ENCODE measurements at places on chromosomes 5 and 9.

DNA sequence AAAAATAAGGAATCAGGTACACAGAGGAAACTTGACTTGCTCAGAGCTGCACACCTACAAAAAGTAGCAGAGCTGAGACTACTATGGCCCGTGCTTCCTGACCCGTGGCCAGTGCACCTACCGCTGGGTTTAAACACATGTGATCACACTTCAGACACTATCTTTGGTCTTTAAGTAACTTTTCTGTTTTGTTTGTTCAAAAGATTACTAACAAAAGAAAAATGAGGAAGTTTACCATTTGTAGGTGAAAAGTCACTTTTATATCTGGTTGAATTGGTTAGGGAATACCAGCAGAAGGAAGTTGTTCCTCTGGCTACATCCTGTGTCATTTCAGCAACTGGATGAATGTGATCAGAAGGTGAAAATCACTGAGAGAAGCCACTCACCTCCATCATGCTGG, 6.5 kb upstream of the SYK start:
- no peak for DNase-seq

GRCh38 chr9:108100571-108100970, 611.0 kb upstream of the KLF4 start:
- DNase-seq: no peak

DNA sequence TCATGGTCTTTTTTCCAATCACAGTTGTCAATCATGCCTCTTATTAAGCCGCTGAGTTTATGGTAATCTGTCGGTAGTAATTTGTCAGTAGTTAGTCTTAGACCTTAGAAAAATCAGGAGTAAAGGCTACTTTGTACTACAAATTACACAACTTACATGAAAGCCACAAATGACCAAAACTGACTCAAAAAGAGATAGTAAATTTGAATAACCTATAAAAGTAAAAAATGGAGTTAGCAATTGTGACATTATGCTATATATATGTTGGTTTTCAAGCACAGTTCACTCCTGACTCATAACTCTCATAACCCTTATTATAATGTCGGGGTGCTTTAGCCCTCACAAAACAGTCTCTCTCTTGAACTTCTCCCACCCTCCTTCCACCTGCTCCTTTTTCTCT, 251.8 kb downstream of the ROR2 start:
- no peak for DNase-seq

GRCh38 chr5:92946546-92946945, 634.5 kb downstream of the NR2F1-AS1 start:
- no peak for DNase-seq

DNA sequence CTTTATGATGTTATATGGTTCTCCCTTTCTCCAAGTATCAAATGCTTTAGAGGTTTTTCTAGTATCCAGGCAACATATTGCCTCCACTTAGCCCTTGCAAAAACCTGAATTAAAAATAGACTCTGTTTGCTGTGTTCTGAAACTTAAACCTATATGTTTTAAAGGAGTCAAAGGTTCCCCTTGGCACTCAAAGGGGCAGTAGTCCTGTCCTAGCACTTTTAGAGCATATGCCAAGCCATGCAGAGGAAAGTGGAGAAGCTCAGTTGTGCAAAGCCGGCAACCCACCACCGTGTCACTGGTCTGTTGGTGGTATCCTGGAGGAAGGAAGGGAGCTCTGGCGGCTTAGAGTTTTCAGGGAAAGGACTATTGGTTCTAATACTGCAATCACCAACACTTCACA, 154.3 kb downstream of the PIP5K1B start:
- DNase-seq: no peak

DNA sequence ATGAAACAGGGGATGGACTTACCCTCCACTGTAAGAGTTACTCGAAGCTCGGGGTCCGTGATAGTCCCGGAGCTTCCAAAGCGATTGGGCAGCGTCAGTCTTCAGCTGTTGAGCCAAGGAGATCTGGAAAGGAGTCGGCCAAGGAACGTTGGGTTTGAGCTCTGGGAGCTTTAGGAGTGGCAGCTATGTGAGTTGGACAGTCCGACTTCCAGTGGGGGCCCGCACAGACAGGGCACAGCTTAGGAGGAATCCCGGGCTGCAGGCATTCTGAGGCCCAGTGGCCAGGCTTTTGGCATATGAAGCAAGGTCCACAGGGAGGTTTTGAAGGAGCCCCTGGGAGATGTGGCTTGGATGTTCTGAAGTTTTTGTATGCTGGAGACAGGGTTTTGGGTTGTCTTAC, 72.7 kb downstream of the PHAX start:
- DNase-seq: no peak

GRCh38 chr9:124840300-124840833, 12.9 kb upstream of the WDR38 start:
- DNase-seq: no peak

DNA sequence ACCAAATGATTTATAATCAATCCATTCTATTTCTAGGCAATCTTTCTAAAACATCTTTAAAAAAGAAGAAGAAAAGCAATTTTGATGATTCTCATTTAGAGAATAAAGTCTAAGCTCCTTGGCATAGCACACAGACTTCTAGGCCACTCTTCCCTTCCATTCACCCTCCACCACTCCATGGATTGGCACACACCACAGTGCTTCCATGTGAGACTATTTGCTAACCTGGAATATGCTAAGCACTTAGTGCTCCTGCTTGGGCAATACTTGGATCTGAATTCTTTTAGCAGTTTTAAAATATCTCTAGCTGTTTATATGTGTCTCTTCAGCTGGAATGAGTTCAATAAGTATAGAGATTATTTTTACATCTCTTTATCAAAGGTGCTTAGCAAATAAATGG, 177.6 kb upstream of the FBXL7 start:
- no peak for DNase-seq

- DNase-seq: no peak
Measured at GRCh38 chr5:38799556-38800377, 46.0 kb upstream of the OSMR start.

- DNase-seq: no peak
Measured at GRCh38 chr5:149464796-149465489, 85.9 kb upstream of the IL17B start.

- DNase-seq: no peak
Measured at GRCh38 chr9:117779760-117780159, 75.6 kb downstream of the TLR4 start.

GRCh38 chr9:28056006-28056405, 482.7 kb upstream of the C9orf72 start:
- DNase-seq: no peak

- DNase-seq: no peak
Measured at GRCh38 chr9:1117439-1117838, 67.3 kb downstream of the DMRT2 start.

DNA sequence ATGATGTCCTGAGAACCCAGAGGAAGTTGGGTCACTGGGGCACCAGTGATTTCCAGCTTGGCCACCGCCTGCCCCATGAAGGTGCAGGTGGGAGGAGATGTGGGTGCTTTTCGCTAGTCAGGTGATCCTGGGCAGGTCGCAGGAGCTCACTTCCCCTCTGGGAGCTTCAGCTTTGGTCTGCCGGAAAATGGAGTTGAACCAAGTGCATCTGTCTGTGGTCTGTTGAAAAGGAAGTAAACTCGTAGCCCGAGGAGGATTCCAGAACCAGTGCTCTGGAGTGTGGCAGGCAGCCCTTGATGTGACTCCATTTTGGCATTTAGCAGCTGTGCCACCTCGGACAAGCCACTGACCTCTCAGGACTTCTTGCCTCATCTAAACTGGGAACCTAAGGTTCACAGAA, 81.8 kb upstream of the HRH2 start:
- DNase-seq: no peak

- DNase-seq: no peak
Measured at GRCh38 chr9:99411479-99412115, 189.5 kb downstream of the SEC61B start.

- no peak for DNase-seq
Measured at GRCh38 chr5:18216016-18216415, 581.8 kb downstream of the TAF11L14 start.

DNA sequence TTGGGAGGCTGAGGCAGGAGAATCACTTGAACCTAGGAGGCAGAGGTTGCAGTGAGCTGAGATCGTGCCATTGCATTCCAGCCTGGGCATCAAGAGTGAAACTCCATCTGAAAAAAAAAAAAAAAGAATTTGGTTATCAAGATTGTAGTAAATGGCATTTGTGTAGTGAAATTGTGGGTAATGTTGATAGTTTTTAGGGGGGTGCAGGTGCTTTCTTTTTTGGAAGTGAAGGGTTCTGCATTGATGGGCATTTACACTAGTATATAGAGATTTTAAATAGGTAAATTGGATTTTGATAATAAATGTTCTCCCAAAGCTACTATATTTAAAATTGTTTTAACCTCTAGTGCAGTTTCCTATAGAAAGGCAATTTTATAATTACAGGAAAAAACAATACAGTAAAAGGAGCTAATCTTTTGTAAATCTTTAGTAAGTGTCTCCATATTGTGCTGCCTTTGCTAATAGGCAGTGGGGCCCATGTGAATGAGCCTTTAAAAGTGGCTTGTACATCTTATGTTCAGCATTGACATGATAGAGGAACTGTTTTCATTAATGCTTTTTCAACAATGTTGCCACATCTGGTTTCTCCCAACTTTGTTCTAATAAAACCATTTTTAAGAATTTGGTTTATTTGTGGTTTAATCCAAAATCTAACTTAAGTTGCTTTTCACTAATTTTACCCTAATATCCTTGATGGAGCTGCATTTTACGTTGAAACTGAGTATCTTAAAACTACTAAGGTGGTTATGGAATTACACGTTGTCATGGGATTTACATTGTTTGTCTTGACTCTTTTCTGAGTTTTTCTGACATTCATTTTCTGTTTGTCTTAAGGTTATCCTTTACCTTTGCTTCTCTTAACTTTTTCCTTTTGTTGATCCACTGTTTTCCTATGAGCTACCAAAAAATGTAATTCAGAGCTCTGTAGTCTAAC, 11.1 kb downstream of the MATR3 start:
- no peak for DNase-seq

- DNase-seq: no peak
Measured at GRCh38 chr5:169778622-169779596, 141.8 kb downstream of the DOCK2 start.

DNA sequence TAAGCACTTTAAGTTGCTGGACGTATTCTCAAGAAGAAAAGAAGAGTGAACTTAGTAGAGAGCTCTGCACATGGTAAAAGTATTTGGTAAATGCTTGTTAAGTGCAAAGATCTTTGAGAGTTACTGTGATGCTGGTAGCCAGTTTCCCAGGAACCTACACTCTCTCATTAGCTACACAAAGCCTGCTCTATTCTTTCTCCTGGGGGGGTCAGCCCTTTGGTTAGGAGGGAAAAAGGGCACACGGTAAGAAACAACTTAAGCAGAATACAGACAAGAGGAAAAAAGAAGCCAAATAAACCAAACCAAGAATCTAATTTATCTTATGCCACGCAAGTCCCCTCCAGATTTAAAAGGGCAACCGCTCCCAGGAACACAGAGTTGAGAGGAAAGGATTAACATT, 1100.1 kb upstream of the CDH10 start:
- DNase-seq: no peak

DNA sequence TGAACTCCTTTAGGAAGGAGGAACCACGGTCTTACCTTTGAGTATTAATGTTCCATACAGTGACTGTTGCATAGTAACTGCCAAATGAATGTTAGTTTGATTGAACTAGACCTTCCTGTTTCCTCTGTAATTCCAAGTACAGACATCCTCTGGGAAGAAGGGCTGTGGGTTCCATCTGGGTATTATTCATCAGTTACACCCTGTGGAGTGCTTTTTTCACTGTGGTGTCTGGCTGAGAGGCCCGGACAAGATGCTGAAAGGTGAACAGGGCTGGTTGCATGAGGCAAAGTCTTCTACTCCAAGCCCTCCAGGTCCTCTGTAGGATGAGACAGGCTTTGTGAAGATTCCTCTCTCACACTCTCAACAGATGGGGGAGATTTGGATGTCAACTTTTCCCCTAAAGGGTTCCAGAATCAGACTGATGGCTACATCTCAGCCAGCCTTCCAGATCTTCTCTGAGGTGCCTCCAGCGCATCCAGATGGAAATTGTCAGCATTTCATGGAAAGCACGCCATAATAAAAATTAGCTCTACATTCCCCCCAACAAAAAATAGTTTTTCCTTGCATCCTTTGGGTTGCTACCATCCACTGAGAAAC, 230.9 kb downstream of the GAS1 start:
- DNase-seq: no peak

- no peak for DNase-seq
Measured at GRCh38 chr5:116063950-116064349, 20.9 kb upstream of the COMMD10 start.

GRCh38 chr9:87067426-87067825, 120.1 kb upstream of the GAS1 start:
- no peak for DNase-seq

DNA sequence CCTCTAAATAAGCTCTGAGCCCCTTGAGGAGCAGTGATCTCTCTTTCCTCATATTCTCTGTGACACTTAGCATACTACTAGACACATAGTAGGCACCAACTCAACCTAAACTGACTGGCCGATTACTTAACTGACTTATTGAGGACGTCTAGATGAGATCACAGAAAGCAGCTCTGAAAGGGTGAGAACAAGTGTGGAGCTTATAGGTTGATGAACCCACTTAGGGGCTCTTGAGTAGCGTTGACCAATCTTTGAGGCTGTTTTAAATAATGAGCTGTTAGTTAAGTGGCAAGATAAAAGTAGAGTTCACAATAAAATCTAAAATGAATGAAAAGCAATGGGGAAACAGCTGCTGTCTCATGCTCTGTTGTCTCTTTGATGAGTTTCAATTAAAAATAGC, 124.7 kb upstream of the TNPO1 start:
- no peak for DNase-seq

GRCh38 chr5:17398866-17399835, 98.9 kb upstream of the TAF11L2 start:
- no peak for DNase-seq

DNA sequence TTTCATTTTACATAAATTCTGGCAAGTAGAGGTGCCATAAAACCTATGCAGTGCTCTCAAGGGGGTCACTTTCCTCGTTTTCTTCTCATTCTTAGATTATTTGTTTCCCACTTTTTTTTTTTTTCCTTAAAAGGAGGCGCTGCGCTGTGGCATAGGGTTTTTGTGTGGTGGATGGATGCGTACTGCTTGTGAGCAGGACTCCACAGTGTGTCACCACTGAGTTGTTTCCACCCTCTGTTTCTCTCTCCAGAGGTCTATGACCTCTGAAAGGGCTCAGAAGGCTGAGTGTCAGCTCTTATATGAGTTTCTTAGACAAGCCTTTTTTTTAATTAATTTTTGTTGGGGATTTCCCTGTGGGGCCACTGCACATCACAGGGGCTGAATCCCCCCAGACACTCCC, 13.6 kb upstream of the CLTB start:
- no peak for DNase-seq

- DNase-seq: no peak
Measured at GRCh38 chr5:178304761-178305645, 72.4 kb upstream of the PHYKPL start.

DNA sequence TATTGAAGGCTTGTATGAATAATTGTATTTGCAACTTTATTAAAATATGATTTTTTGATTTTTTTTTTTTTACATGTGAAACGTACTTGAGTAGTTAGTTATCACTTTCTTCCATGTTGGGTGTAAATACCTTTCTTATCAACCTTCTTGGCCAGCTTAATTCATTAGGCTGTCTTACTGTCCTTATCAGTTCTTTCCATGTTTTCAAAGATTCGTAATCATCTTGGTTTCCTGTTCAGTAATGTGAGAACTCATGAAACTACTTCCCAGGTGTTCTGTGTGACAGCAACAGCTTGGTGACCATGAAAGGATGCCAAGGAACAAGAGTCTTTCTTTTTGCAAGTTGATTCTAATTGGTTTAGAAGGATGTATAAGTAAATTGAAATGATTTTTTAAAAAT, 100.0 kb downstream of the ADGRV1 start:
- DNase-seq: no peak
